ENCODE measurements at places on chromosomes 6 and 20.
A peak's percentile ranks its signal among the peaks of the same experiment; 100 is the strongest.

DNA sequence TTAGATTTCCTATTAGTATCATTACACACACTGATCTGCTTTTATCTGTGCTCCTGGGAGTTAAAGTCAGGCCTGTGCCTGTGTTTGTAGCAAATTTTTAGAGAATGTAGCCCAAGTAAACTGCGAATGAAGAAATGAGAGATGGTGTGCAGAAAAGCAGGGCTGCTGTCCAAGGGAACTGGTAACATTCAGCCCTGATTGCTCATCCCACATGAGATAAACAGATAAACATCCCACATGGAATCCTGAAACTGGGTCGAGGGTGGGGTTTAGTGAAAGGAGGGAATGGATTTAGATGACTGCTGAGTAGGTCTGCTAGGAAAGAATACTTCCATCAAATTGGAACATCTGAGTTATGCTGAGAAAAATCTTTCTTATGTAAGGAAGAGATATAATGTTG lies 69.1 kb downstream of the GRIK2 start:
- DNase-seq: no peak

DNA sequence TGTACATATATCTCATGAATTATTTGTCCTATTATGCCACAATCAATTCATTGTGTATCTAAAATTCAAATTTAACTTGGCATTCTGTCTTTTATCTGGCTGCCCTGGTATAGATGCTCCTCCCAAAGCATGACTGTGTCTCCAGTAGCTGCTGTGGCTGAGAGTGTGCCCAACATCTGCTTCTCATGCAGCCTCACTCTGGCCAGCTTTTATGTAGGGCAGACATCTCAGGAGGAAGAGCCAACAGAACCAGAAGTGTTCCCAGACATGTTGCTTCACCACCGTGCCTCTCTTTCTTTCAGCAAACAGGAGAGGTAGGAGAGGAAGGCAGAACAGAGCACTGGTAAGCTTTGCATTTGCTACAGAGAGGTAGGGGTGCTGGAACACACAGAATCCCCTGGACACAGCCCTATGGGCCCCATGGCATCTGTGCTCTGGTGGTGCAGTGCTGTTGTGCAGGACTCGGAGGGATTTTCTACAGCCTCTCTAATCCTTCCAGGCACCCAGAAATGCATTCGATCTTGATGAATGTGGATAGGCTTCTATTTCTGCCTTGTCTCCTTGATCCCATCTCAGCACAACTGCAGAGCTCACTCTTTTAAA lies 637.1 kb downstream of the UTRN start:
- DNase-seq: no peak

DNA sequence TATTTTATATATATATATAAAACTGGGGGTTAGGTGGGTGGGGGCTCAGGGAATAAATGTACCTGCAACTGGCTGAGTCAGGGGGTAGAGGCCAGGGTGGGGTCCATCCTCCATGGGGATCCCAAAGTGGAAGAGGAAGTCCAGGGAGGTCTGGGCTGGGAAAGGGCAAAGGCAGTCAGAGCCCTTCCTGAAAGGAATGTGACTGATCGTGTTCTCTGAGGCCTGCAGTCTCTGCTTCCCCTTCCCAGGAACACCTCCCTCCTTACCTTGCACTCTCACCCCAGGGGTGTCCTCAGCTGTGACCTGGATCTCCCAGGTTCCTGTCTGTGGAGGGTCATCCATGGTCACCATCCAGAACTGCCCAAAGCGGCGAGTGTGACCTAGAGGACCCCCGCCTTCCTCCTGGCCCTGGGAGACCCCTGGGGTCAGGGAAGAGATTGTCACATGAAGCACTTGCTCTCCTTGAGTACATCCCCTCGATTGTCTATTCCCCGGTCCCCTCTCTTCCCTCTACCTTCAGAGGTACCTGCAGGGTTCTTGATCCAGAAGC lies 4.7 kb downstream of the SAPCD1 start:
- DNase-seq: no peak

DNA sequence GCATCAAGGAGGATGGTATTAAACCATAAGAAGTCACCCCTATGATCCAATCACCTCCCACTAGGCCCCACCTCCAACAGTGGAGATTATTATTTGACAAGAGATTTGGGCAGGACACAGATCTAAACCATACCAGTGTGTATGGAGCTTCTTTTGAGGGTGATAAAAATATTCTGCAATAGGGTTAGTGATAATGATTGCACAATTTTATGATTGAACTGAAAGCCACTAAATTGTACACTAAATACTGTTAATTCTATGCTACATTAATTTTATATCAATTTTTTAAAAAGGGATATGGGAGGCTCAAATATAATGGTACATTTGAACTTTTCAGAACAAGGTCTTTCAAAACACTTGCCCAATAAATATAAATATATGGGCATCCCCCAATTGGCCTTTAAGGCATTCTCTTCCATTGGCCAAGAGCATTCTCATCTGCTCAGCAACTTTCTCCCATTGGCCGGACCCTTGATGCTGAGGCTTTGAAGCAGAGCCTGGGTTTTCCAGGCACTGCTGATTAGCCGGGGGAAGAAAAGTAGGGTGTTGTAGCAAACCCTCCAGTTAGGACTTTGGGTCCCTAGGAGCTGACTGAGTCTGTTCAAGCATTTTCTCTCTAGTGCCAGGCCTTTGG lies 209.9 kb downstream of the LRFN2 start:
- DNase-seq: peak; percentile 57

GRCh38 chr20:5001174-5002076 lies at the start of gene SLC23A2:
Gene SLC23A2 (minus strand): TSS chr20:5001510. CDS start chr20:4932562, 68,948 bp downstream.
- DNase-seq: peak; percentile 41

GRCh38 chr6:30520522-30520921 lies 31.2 kb downstream of the HLA-E start:
- DNase-seq: no peak

DNA sequence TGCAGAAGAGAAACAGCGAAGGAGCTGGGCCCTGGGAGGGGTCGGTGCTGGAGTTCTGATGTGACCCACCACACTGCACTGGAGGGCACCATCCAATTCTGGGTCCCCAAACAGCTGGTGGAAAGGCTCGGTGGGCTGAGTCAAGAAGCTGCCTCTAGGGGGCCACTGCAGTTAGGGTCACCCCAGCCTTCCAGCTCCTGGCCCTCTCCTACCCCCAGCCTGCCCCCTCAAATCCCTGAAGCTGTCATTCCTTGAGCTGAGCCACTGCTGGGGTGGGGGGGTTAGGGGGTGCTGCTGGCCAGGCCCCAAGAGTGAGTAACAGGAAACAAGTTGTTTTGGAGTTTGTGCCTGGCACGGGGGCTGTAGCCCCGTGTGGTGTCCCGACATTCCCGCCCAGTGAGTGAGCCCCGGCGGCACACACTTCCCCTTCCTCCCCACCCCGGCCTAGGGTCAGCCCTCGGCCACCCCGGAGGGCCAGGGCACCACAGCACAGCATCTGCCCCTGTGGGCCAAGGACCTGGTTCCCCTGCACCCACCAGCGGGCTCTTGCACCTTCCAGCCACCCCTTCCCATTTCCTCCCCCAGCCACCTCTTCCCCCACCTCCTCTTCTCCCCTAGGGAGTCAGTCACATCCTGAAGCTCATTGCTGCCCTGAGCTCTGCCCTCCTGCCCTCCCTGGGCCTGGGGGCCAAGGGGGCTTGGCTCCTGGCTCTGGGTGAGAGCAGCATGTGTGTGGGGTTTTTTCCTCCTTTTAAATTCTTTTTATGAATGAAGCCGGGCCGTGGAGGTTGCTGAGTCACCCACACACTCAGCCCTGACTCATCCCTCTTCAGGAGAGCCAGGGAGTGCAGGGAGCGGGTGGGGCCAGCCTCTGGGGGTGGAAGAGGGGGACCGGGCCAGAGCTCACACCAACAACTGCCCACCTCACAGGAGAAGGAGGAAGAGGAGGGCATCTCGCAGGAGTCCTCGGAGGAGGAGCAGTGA lies 4.6 kb downstream of the SMIM29 start:
- DNase-seq: peak; percentile 85

DNA sequence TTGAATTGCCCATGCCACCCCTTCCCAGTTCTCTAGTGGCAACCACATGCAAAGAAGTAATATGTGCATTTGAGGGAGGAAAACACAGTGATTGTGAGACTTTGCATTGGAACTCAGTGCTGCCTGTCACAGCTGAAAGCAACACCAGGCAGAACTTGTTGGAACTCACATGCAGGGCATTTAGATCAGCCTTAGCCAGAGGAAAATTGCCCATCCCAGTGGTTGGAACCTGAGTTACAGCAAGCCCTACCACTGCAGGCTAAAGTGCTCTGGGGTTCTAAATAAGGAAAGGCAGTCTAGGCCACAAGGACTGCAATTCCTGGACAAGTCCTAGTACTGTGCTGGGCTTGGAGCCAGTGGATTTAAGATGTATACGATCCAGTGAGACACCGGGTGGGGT lies 245.3 kb upstream of the UFL1 start:
- DNase-seq: no peak

- DNase-seq: no peak
These were observed 209.3 kb upstream of the CDH4 start for GRCh38 chr20:61042506-61043385.

DNA sequence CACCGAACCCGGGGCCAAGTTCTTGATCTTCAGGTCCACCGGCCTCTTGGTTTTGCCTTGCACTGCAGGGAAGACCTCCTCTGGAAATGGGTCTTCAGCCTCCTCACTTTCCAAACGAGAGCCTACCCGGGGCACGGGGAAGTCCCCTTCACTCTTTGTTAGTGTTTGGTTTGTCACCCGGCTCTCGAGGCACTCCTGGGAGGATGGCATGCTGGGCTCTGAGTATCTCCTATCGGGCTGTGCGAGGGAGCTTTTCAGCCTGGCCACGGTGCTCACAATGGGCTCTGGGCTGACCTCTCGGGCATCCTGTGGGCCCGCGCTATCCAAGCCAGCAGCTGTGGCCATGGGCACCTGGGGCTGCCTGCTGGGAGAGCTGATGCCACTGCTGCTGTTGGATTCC lies 8.1 kb downstream of the TAGAP start:
- no peak for DNase-seq

GRCh38 chr6:90846824-90847223 lies 260.0 kb upstream of the MAP3K7 start:
- no peak for DNase-seq

DNA sequence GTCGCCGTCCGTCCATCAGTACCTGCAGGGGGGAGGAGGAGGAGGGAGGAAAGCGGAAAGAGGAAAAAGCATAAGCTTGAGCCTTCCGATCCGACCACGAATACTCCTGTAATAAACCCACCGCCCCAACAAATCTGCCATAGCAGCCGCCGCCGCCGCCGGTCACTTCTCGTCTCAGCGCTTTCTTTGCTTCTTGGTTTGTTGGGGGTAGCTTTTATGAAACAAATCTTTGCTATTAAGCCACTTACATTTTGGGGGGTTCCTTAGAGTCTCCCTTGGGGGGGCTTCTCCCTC lies 277 bp downstream of the ADGRB3 start:
- no peak for DNase-seq
